GM06990 (cell line): ENCODE measurements at places on chromosomes 4 and X.

DNA sequence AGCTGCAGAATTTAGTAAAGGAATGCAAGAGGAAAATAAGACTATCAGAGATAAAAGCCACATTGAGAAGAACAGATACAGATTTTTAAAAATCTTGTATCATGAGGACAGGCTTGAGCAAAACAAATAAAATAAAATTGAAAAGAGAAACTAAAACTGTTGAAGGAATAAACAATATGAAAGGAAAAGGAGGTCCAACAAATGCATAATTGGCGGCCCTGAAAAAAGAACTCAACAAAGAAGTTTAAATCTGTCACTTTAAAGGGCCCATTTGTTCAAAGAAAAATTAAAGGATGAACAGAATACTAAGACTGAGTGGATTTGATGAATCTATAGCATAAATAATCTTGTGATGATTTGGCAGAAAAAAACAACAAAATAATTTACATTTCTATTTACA, 36.5 kb downstream of the TMPRSS11B start:
- no peak for DNase-seq

DNA sequence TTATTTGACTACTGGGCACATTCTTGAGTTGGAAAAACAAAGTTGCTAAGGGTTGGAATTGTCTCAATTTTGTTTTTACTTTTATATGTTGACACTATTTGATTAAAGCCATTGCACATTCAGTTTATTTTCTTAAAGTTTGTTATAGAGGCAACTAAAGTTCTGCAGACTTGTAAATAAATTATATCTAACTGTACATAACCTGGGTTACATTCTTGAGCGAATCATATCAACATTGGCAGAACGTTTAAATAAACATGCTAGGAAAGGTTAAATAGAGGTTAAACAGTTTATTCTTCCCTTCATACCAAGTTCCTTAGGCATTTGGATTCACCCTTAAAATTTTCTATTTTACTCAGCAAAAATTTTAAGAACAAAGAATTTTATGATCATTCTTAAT, 74.5 kb downstream of the UCHL1 start:
- no peak for DNase-seq

DNA sequence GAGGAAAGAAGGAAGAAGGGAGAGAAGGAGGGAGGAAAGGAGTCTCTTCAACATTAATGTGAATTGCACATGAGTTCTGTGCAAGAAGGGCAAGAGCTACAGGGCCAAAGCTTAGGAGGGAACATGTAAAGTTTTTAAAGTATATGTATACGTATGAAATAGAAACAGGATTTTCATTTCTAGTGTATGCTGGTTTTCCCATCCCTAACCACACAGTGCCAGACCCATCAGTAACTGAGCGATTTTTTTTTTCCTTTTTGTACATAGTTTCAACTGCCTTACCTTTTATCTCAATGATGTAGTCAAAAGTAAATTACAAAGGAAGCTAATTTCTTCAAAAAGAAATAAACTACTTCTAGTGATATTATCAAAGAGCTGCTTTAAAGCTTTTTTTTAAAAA, 157.6 kb downstream of the SH3KBP1 start:
- no peak for DNase-seq

DNA sequence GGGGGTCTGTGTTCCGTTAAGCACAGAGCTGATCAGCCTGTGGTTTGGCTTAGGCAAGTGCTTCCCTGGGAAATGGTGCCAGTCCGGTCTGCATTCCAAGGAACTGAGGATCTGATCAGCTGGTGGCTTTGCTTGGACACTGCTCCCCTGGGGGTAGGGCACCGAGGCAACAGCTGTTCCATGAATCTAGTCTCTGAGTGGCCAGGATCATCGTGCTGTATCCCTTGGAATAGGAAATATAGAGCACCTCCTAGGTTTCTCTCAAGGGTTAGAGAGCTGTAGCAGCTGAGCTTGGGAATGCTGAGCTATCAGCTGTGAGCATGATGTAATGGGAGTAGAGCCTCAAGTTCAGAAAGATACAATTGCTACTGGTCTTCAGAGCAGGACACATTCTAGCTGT, 863.9 kb downstream of the RAPGEF2 start:
- DNase-seq = no peak

DNA sequence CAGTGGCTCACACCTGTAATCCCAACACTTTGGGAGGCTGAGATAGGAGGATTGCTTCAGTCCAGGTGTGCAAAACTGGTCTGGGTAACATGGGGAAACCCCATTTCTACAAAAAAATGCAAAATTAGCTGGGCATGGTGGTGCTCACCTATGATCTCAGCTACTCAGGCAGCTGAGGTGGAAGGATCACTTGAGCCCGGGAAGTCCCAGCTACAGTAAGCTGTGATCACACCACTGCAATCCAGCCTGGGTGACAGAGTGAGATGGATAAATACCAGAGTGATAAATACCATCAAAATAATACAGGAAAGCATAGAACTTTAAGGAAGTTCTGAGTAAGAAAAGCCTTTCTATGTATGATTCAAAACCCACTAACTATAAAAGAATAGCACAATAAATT, 52.8 kb downstream of the LRBA start:
- DNase-seq = peak; percentile 44
